Dermis microvascular lymphatic vessel endothelial cell (primary cell): ENCODE measurements at places on chromosomes 6 and 20. TPM values are rescaled to one million over a fixed set of nuclear protein-coding genes. Genes with fewer than 3 reads are reported as not detected.

Gene PLTP
- total RNA-seq = 2.8 and 3.5 TPM in 2 replicates

DNA sequence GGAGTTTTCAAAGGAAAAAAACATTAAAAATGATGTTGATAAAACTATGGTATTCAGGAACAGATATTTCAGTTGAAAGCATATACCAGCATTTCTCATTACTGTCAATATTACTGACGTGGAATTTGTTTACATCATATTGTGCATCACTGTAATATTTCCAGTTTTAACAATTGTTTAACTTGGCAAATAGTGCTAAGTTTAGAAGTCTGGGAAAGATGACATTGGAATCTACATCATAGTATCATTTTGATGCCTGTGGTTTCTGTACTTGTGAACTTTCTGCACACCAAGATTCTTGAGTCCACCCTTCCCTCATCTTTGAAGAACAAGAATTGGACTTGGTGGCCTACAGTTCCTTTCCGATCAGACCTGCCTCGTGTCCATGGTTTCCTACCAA lies 98.1 kb downstream of the RALGAPA2 start:
- no peak for DNase-seq

- no peak for DNase-seq
These were observed 101.9 kb downstream of the CDH26 start for GRCh38 chr20:60060006-60060557.

- DNase-seq = peak; percentile 90
These were observed 18.4 kb downstream of the NT5E start for GRCh38 chr6:85468326-85468725.

DNA sequence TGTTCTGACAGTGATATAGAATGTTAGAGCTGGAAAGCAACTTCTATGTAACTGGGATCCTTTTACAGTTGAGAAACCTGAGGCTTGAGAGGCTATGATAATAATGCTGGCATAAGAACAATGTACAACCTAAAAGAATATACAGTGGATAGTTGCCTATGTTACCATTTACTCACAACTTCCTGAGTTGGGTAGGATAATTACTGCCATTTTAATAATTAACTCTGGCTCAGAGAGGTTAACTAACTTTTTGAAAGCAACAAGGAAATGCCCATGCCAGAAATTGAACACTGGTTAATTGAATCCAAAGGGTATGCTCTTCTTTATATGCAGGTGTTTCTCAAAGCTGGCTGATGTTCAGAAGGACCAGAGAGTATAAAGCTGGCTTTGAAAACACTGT lies 530.7 kb upstream of the MAP3K7 start:
- DNase-seq = no peak

DNA sequence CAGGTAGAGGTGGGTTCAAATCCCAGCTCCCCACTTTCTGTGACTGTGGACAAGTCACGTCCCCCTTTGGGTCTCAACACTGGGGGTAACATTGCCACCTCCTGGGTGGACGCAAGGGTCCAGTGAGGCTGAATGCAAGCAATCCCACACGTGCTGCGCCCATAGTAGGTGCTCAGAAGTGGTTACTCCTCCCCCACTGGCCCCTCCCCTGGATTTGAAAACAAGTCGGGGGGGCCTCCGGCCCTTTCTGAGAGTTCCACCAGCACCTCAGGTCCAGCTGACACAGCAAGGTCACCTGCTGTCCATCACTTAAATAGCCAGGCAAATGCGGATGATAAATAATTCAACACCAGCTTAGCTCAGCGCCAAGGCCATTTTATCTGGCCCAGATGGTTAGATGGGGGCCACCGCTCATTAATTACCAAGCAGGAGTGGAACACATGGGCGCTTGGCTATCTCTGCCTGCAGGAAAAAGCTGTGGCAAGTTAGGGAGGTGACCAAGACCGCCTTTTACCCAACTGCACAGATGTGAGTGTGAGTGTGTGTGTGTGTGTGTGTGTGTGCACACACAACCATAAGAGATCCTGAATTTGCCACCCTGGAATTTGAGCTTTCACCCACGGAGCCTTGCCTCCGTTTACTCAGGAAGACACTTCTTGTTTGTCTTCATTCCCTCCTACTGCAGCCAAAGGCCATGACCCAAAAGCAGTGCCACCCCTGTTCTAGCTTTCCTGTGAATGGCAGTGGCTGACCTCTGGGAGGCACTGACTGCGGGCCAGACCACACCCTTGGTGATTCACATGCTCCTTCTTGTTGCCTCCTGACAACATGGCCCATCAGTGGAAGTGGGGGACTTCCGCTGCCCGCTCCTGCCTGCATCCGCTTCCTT lies 34.7 kb upstream of the KCNB1 start:
- DNase-seq = no peak

GRCh38 chr6:53280207-53280606 lies 68.5 kb downstream of the ELOVL5 start:
- DNase-seq = no peak

Gene CLIC5
- under 0.01 TPM in 2 replicates for total RNA-seq

DNA sequence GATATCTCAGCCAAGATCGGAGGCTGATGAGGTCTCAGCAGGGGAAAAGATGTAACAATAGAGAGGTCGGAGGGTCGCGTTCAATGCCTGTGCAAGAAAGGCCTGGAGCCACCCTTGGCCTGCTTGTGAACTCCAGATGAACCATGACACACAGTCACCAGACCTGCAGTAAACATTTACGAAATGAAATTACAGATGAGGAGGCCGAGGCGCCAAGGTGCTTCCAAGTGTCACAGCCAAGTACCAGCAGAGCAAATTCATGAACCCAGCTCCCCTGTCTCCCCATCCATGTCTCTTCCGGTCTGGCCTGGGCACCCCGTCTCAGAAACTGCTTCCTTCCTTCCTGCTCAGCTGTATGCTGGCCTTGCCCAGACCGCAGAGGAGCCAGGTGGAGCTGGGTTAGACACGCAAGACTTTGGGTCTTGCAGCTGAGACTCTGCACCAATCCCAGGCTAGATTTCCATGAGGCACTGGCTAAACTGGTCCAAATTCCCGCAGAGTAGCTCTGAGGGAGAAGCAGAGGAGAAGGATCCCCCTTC lies 48.1 kb downstream of the CHMP4B start:
- peak; percentile 84 for DNase-seq
